ELR (cell line): ENCODE measurements at places on chromosomes 7 and 10.

DNA sequence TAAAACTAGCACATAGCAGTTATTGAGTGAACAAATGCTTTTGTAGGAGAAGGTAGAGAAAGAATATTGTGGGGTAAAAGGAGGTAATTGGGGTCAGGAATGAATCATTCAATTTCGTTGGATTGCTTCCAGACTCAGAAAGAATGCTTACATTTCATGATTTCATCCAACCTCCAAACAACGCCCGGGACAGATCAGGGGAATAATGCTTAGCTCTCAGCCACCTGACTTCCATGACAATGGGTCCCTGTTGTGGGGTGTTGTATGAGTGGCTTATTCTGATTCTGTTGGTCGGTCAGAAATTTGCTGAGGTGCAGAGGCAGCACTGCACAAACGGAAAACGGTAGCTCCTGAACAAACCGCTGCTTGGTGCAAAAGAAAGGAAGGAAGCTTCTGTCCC is 24.0 kb upstream of the INPP5F start:
- DNase-seq = peak; percentile 73

DNA sequence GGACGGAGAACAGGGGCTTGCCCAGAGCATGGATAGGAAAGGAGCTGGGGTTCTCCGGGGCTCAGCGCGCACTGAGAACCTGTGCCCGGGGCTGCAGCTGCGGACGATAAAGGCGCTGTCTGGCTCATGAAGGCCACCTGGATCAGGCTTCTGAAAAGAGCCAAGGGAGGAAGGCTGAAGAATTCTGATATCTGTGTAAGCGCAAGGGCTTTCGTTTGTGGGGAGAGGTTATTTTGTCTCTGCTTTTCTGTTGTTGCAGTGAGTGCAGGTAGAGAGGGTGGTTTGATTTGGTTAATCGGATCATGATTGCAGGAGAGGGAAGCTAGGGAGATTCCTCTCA is 250.5 kb downstream of the NSUN6 start:
- no peak for DNase-seq

- no peak for DNase-seq
Measured at GRCh38 chr10:60031183-60031582, 124.8 kb upstream of the CCDC6 start.

- DNase-seq = peak; percentile 74
Measured at GRCh38 chr7:74718336-74718735, 55.5 kb upstream of the NCF1 start.

DNA sequence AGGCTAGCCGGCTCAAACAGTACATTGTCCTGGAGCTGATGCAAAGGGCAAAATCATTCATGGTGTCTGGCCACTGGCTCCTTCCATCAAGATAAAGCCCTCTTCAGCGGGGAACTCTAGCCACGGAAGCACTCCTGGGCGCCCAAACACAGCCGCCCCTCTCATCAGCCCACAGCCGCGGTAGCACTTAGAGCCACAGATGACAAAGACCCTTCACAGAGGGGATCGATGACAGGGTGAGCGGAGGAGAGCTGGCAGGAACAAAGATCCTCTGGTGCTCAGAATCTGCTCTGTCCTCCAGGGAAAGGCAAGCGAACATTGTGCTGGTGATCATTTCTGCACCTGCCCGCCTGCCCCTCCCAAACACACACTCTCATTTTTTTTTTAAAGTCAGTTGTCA is 222.2 kb upstream of the NRP1 start:
- no peak for DNase-seq

DNA sequence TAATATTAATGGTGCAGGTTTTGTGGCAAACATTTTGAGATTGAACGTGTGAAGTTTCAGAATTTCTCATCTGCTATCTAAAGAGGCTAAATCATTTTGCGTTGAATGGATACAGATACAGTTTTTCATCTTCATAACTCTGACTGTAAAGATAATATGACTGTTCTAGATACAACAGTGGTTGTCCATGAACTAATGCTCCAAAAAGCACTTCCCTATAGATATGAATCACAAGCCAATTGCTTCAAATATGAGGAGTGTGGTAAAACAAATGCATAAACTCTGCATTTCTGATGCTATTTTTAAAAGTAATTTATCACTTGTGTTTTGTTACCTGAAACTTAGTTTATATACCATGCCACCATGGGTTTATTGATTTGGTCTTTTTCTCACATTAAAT is 750.1 kb downstream of the MAGI2 start:
- peak; percentile 13 for DNase-seq

DNA sequence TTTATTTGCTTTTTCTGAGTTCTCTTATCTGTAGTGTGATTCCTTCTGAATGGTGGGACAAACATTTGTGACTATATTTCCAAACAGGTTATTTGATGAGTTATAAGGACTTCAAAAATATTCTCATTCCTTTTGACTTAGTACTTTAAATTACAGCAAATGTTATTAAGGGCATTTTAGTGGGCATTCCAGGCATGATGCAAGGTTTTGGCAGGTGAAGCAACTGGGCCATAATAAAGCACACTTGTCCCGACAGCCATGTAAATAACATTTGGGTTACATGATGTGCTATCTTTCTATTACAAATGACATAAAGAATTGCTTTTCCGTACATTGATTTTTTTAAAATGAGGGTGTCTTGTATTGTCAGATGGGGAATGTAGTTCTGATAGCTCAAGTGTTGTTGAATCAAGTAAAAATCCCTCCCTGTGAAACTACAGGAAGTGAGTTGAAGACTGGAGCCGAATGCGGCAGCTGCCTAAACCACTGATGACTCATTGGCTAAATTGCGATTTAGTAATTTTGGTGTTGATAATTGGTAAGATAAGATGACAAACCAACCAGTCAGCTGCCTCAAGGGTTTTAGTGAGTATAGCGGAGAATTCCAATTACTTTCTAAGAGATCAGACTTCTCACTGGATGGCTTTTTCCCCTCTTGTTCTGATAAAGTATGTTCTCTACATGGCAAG is 231.3 kb upstream of the NPY start:
- DNase-seq = peak; percentile 97

GRCh38 chr10:132375116-132375794 is 21.7 kb upstream of the PWWP2B start:
- DNase-seq = no peak

DNA sequence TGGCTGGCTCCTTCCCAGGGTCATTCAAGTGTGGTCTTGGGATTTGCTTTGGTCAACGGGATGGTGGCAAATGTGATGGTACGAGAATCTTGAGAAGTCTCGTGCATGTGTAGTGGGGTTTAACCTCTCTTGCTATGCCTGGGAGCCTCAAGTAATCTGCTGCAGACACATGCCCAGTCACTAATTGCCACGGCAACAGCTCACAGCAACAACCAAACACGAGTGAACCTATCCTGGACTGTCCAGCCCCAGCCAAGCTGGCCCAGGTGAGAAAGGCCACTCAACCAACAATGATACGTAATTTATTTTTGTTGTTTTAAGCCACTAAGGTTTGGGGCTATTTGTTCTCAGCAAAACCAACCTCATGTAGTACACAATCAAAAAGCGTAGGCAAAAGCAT is 38.1 kb upstream of the DDC start:
- DNase-seq = no peak

DNA sequence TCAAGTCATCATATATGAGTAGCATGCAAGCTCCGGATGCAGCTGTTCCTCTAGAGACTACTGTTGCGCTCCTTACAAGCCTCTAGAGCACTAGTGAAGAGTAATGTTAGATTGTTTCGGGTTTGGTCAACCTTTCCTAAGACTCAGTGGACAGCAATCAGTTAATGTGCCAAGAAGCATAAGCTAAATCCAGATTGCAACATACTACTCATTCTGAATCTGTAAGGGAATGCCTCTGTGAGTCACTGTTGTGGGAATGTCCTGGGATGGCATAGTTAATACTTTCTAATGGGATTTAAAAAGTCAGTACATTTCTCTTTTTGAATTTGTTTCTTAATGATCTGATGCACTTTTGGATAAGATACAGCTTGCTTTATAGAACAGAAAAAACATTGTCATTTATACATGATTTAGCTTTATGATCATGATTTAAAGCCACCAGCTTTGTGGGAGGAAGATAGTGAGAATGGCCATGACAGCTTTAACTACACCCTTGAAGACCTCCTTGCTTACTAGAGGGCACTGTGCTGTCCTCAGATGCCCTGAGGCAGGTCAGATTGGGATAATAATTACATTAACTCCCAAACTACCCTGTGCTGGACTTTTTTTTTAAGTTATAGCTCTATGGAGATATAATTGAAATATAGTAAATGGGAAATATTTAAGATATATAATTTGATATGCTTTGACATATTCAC is 138.4 kb downstream of the SDK1 start:
- peak; percentile 73 for DNase-seq

DNA sequence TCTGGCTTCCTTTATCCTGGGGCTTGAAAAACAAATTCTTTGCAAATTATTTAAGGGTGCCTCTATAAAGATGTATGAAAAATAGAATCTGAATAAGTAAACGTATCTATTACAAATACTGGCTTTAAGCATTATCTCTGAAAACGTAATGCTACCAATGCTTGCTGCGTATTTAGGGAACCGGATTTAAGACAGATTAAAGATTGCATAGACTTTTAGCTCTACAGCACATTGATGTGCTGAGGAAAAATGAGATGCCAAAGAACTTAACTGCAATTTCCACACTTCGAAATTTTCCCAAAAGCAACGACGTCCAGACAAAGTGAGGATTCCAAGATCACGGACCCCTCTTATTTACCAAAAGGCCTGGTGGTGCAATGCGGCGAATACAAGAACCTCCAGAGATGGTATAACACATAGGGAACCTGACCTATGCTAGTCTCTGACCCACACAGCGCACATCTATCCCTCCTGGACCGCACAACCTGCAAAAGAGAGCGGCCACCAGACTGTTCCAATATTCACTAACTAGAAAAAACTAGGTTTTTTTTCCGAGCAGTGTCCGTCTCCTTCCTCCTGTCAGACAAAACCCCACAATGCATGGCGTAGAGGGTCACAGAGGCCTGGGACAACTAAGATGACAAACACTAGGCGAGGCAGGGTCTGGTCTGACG is 34.3 kb upstream of the PHF14 start:
- no peak for DNase-seq

GRCh38 chr10:119103903-119104653 is at the start of gene DENND10:
Gene DENND10, plus strand, starts transcription at chr10:119104113. Its CDS starts 30 bp downstream, at chr10:119104143.
- peak; percentile 79 for DNase-seq

- no peak for DNase-seq
Measured at GRCh38 chr10:43156590-43157341, 18.5 kb downstream of the CSGALNACT2 start.

DNA sequence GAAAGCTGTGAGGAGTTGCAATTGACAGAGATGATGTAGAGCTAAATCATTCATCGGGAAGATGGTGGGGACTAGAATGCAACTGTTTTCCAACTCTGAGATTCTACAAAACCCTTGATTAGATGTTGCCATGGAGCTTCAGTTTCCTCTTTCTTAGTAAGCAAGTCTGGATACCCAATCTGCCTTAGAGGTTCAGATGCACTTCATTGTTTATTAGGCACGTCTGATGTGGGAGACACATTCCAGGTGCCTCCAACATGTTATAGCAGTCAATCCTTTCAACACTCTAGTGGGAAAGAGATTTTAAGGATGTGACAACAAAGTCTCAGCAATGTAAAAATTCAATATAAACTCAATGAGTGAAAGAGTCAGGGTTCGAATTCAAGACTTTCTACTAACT is 291.3 kb upstream of the PHYHIPL start:
- no peak for DNase-seq

- DNase-seq = no peak
Measured at GRCh38 chr7:12385364-12385786, 18.3 kb downstream of the VWDE start.

GRCh38 chr7:82017334-82017943 is 247.6 kb upstream of the HGF start:
- DNase-seq = peak; percentile 43

GRCh38 chr7:106402898-106403297 is 118.1 kb upstream of the NAMPT start:
- DNase-seq = no peak

- DNase-seq = peak; percentile 57
Measured at GRCh38 chr7:77657427-77658224, 38.6 kb upstream of the RSBN1L start.

DNA sequence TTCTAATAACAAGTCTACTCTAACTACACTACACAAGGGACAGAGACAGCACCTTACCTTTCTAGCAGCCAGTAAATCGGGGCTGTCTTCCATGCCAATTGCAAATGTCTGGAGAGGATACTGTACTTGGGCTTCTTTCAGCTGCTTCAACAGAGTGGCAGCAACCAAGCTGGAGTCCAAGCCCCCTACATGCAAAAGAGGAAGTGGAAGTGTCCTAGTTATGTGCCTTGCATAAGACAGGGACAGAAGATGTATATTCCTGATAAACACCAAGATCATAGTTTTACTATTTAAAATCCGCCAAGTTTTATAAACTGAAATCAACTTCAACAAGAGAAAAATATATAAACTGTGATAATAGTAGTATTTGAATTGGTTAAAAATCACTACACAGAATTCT is 14.0 kb downstream of the ASNS start:
- DNase-seq = no peak

- no peak for DNase-seq
Measured at GRCh38 chr10:32225976-32226375, 121.0 kb downstream of the EPC1 start.

DNA sequence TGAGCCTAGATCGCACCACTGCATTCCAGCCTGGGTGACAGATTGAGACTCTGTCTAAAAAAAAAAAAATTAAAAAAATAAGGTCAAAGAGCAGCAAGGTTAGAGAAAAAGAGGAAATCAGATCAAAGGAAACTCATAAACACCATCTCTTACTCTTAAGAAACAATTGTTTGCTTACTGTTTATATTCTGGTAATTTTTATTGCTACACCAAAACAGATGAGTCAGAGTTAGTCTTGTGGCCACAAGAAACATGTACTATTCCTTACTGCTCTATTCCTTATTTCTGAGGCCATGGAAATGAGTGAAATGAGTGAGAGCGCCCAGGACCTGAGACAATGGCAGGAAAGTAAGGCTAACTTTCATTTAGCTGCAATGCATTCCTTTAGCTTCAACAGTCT is 387.3 kb downstream of the HPSE2 start:
- DNase-seq = peak; percentile 13

DNA sequence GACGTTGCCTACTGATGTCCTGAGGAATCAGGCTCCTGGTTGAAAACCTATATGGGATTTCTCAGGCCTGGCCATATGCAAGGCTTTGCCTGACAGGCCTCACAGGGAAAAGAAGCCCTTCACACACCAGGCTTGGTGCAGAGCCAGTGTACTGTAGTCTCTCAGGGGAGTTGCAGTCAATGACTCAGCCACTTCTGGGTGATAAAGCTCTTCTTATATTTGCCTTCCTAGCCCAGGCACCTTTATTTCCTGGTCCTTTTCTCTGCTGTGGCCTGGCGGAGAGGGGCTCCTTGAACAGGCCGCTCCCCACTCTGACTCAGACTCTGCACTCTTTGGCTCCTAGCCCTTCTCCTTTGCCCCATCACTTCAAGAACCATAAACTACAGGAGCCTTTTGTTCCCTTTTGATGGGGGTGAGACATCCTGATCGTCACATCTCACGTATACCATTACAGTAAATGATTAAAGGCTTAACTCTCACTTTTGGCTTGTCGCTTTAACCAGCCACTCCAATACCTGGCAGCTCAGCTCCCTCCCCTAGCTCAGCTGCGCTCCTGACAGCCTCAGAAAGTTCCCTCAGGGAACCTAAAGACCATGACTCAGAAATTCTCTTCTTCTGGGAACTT is 33.5 kb downstream of the DPY19L1 start:
- peak; percentile 90 for DNase-seq
